ENCODE measurements at places on chromosomes 2 and 18.
A peak's percentile ranks its signal among the peaks of the same experiment; 100 is the strongest.

GRCh38 chr2:96952976-96953610 is 33.3 kb downstream of the FAM178B start:
- no peak for DNase-seq

DNA sequence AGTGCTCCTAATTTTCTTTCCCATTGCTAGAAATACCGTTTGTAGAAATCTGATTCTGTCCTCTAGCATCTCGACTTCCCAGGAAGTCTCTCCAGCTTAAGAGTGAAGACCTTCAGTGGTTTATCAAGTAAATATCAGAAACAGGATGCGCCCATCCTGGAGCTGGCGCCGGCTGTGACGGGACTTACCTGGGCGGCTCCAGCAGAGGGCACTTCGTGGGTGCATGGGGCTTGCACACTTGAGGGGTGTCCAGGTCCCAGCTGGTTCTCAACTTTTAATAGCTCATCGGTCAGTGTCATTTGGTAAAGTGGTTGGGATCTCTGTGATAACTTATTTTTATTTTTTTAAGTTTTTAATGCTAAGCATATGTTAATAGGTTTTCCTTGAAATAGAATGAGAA is 167.0 kb upstream of the TPO start:
- no peak for DNase-seq

GRCh38 chr2:240501531-240501991 is 56.2 kb downstream of the ANKMY1 start:
- DNase-seq, result no peak

GRCh38 chr2:43045866-43046265 is 180.5 kb downstream of the ZFP36L2 start:
- DNase-seq, result no peak

- peak; percentile 56 for DNase-seq
Observed at GRCh38 chr2:160252278-160252887, 52.3 kb upstream of the ITGB6 start.

DNA sequence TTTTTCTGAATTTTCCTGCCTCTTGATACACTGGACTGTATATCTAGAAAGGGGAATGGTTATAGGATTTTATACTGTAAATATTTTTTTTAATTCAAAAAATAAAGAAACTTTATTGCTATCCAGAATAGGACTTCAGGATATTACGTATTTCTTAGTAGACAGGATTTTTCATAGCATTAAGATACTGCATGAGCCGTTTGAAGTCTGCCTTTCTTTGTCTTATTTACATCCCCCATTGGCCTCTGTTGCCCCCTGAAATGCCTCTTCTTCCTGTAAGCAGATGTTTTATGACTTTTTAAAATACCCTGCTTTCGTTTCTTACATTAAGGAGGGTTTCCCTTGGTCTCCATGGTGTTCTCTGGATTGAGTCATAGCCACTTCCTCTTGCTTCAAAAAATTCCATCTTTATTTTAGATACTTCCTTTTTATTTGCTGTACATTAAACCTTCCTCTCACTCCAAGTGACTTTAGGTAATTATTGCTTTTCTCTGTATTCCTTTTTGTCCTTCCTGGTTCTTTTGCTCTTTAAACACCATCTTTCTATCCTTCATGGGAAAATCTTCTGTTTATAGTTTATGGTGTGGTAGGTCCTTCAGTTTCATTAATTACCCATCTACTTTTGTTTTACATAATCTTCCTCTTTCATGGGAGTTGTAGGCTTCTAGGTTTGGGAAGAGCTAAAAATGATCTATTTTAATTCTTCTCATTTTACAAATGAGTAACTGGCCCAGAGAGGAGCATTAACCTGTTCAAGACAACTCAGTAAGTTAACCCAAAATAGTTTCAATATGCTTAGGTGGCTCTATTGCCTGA is 72.6 kb downstream of the ZNF532 start:
- DNase-seq, result peak; percentile 91

DNA sequence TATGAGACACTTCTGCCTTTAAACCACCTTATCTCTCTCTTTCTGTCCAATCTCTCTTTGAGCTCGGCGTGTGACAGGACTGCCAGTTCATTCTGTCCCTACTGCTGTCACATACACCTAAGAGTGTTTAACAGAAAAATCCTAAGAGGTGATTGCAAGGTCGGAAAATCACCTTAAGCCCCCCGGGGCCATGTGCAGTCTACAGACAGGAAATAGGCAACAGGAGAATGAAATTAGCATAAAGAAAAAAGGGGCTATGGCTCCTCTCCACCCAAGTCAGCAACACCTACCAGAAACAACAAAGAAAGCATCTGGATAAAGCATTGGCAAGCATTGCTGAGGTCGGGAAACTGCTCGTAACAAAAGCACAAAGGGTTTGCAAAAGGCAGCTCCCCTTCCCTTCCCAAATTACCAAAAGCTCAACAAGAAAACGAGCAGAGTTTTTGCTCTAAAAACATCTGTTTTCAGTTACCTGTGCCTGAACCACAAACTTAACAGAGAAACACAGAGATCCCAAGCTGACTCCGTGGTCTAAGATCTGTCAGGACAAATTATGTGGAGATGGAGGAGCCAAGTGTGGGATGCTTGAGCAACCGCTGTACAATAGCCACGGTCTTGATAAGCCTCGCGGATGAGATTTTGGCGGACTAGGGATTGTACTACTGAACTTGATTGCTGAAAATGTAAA is 30.4 kb downstream of the ANKRD44 start:
- DNase-seq, result no peak

GRCh38 chr18:59927246-59927825 is 27.5 kb downstream of the PMAIP1 start:
- no peak for DNase-seq

DNA sequence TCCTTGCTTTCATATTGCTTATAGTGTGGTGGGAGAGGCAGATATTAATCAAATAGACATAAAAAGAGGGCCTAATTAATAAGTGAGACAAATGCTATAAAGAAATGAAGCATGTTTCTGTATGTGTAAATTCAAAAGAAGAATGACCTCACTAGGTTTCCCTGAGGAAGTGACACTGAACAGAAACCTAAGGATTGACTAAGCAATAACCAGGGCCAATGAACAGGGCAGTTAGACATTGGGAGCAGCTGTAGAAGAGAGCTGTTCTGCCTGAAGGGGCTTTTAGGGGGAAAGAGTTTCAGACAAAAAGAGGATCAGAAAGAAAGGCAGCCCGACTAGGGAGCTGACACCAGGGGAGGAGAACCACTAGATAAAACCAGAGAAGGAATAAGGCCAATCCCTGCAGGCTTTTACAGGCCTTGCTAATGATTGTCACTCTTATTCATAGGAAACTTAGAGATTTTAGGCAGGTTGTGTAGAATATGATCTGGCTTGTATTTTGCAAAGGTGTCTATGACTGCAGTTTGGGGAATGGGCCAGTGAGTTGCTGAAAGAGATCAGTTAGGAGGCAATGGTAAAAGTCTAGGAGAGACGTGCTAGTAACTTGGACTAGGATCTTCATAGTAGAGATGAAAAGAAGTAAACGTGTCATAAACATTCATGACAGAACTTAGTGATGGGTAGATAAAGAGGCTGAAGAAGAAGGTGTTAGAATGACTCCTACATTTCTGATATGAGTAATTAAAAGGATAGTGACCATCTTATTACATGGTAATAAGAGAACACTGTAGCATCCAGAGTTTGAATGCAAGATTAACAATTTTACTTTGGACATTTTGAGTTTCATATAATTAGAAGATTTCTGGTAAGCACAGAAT is 26.8 kb upstream of the NABP1 start:
- peak; percentile 51 for DNase-seq

- DNase-seq, result no peak
Observed at GRCh38 chr2:108316461-108317258, 28.0 kb downstream of the SULT1C2 start.

GRCh38 chr18:49546719-49547273 is 15.1 kb upstream of the LIPG start:
- no peak for DNase-seq

DNA sequence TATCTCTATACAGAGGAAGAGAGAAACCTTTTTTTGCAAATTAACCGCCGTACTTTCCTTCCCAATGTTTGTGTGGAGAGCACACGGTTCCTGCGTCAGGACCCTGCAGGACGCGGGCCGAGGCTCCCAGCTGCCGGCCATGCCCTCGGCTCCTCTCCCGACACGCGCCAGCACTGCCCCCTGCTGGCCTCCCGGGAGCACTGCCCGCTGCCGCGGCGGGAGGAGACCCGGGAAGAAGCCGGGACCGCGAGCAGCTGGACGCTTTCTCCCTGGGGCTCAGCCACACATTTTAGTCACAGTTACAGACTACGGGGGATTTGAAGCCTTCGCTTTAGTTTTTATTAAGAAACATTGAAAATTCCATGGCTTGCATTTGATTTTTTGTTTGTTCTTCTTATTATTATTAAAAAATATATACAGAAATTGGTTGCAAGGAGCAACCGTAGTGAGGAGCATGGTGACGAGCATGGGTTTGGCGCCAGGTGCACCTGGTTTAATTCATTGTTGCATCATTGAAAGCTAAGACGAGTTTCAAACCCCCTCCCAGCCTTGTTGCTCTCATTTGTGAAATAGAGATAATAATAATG is 401.2 kb downstream of the GALR1 start:
- DNase-seq, result peak; percentile 59

DNA sequence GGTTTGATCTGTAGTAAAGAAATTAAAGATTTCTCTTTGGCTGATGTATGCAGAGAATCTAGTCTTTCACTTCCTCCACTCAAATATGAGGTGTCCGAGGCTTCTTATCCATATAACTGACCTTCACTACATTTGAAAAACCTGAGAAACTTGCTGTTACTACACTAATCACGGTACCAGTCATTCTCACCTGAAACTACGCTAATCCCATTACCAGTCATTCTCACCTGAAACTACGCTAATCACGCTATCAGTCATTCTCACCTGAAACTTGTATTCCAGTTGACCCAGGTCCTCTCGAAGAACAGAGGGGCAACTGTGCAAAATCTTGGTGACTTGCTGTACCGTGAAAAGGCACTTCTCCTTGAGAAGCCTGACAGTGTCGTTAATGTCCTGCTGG is 5.1 kb downstream of the MTERF4 start:
- no peak for DNase-seq

- DNase-seq, result peak; percentile 42
Observed at GRCh38 chr2:68565858-68566257, 77.5 kb upstream of the PROKR1 start.

DNA sequence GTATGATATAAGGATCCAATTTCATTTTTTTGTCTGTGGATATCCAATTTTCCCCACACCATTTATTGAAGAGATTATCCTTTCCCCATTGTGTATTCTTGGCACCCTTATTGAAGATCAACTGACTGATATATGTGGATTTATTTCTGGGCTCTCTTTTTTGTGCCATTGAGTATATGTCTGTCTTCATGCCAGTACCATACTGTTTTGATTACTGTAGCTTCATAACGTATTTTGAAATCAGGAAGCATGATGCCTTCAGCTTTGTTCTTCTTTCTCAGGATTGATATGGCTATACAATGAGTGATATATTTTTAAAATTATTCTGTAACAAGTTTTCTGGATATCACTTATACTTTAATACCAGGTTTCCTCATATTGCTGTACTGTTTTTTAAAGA is 58.1 kb upstream of the DLX2 start:
- no peak for DNase-seq
